Osteoblast (primary cell): ENCODE measurements at places on chromosomes 6 and 20. TPM values are rescaled to one million over a fixed set of nuclear protein-coding genes. Genes with fewer than 3 reads are reported as not detected.

Gene DEFB129
- total RNA-seq = not detected in 2 replicates

Gene MCHR2
- total RNA-seq = not detected in 2 replicates

Gene SLC13A3
- total RNA-seq = 0.59 and 1.8 TPM in 2 replicates

Gene CYP39A1
- 4.1 and 4.3 TPM in 2 replicates for total RNA-seq

Gene CTAGE9
- not detected in 2 replicates for total RNA-seq

Gene LAMA2
- total RNA-seq = 3.5 and 9.4 TPM in 2 replicates

Gene STAU1
- 64.8 and 68.7 TPM in 2 replicates for total RNA-seq

Gene OGFRL1
- 15.9 and 18.0 TPM in 2 replicates for total RNA-seq
